Urinary bladder (tissue), 4 donors: ENCODE measurements at places on chromosomes 11 and 22. TPM values are rescaled to one million over a fixed set of nuclear protein-coding genes. Genes with fewer than 3 reads are reported as not detected.

DNA sequence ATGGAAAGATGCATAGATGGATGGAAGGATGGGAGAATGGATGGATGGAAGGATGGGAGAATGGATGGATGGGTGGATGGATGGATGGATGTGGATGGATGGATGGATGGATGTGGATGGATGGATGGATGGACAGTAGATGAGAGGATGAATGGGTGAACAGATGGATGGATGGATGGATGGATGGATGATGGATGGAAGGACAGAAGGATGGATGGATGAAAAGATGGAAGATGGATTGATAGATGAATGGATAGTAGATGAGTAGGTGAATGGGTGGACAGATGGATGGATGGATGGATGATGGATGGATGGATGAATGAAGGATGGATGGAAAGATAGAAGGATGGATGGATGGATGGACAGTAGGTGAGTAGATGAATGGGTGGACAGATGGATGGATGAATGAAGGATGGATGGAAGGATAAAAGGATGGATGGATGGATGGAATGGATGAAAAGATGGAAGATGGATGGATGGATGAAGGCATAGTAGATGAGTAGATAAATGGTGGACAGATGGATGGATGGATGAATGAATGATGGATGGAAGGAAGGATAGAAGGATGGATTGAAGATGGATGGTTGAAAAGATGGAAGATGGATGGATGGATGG lies 15.5 kb downstream of the FGF3 start:
- no peak for DNase-seq

DNA sequence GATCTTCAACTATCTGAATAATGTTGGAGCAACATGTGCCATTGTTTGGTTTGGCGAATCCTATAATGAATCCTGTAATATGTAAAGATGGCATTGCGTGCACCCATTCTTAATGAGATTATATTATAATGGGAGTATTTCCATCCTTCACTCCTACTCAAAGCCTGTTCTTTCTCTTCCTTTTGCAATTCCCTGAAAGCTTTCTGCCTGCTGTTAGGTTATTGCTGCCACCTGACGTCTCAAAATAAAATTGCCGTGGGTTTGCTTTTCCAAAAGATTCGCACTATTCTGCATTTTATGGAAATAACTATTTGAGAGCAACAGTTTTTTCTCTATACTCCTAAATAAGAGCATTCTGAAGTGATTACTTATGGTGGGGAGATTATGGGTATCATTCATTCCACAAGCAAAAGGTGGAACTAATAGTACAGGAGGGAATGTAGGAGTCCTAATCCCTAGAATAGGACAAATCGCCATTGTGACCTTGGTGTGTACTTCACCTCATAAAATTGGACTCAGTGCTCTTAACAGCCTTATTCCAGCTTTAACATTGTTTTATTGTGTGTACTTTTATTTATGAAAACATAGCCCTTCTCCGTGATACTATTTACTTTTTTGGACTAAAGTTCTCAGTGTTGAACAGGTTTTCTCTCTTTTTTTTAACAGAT lies 69.6 kb upstream of the ALKBH3 start:
- DNase-seq = no peak

DNA sequence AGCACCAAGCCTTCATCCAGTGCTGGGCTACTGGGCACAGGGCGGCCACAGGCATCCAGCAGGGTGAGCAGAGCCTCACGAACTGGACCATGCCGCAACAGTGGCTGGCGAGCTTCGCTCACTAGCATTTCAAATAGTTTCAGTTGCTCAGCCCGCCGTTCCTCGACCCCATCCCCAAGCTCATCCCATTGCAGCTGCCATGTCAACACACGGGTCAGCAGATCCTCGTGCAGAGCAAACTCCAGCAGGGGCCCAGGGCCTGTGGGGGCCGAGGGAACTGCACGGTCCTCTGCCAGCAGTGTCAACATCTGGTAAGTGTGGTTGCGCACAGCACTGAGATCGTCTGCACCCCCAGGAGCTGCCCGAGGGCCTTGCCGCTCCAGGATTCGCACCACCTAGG lies 10.6 kb downstream of the FHIP1B start:
- no peak for DNase-seq

DNA sequence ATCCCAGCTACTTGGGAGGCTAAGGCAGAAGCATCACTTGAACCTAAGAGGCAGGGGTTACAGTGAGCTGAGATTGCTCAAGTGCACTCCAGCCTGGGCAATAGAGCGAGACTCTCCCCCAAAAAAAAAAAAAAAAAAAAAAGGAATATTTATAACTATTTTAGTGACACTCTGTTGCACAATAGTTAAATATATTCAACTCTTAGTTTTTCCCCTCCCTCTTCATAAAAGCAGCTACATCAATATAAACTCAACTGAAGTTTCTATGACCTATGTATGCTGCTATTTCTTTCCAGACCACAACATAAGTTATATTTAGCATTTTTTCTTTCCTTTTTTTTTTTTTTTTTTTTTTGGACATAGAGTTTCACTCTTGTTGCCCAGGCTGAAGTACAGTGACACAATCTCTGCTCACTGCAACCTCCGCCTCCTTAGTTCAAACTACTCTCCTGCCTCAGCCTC lies 19.2 kb downstream of the CELF1 start:
- no peak for DNase-seq

DNA sequence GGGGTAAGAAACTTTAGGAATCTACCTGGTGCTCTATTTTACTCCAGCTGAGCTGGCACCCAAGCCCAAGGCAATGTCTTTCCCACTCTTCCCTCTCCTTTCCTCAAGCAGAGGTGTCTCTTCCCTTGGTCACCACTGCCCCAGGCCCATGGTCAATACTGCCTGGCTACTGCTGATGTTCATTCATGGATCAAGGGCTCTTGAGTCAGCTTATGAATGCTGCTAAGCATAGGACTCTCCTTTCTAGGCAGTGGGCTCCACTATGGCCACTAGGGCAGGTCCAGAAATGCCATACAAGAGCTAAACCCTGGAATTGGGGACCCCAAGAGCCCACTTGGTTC lies 2.7 kb upstream of the HEPN1 start:
- DNase-seq = no peak

DNA sequence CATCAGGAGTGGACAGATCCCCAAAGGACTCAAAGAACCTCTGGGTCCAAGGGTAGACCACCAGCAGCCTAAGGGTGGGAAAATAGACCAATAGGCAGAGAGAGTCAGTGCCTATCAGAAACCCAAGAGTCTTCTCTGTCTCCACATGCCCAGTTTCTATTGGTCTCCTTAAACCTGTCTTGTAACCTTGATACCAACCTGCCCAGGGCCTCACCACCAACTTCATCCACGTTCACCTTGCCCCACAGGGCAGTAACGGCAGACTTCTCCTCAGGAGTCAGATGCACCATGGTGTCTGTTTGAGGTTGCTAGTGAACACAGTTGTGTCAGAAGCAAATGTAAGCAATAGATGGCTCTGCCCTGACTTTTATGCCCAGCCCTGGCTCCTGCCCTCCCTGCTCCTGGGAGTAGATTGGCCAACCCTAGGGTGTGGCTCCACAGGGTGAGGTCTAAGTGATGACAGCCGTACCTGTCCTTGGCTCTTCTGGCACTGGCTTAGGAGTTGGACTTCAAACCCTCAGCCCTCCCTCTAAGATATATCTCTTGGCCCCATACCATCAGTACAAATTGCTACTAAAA lies at the start of gene HBB:
Gene HBB, minus strand, starts transcription at position 340 of the 579 bp plus-strand sequence. Its CDS starts 50 bp downstream, at position 290.
- no peak for DNase-seq

The ACR gene
- not detected for total RNA-seq
